Mucosa of descending colon (tissue), 3 donors: ENCODE measurements at places on chromosomes 3 and 15.

GRCh38 chr15:59224474-59224873 is 17.8 kb downstream of the LDHAL6B start:
- DNase-seq = peak; percentile 33

GRCh38 chr3:72306800-72307341 is 521.9 kb upstream of the PROK2 start:
- DNase-seq = no peak

- no peak for DNase-seq
Measured at GRCh38 chr3:25582242-25582641, 82.5 kb downstream of the TOP2B start.

DNA sequence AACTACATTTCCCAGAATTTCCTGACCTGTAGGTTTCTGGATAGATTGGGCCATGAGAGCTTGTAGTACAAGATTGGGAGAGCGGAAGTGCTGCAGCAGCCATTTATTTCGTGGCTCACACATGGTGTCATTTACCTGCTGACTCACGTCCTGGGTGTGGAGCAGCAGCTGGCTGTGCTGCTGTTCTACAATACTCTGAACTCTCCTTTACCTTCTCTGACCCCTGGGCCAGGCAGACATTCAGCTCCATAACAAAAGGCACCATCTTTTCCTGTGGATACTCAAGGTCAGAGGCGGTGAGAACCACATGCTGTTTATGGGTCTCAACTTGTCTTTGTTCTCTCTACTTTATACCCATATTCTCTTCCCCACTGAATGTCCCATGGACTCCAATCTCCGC is 490.2 kb downstream of the IGSF11 start:
- DNase-seq = peak; percentile 59

DNA sequence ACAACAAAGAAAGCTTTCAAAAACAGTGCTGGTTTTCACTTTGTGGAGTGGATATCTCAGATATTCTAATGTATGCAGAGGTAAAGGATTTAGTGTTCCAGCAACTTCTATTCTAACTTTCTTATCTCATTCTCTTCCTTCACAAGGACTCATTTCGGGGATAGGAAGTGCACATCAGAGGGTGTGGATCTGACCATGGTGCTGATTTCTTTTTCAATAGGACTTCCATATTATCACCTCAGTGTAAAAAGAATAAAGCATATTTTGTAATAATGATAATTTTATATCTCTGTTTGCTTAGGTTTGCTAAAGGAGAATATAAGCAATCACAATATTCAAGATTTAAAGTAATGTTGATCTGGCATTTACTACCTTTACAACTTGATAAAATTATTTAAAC is 12.5 kb upstream of the CADM2 start:
- DNase-seq = no peak

GRCh38 chr3:46372492-46373359 is 2.0 kb downstream of the CCR5 start:
- no peak for DNase-seq

DNA sequence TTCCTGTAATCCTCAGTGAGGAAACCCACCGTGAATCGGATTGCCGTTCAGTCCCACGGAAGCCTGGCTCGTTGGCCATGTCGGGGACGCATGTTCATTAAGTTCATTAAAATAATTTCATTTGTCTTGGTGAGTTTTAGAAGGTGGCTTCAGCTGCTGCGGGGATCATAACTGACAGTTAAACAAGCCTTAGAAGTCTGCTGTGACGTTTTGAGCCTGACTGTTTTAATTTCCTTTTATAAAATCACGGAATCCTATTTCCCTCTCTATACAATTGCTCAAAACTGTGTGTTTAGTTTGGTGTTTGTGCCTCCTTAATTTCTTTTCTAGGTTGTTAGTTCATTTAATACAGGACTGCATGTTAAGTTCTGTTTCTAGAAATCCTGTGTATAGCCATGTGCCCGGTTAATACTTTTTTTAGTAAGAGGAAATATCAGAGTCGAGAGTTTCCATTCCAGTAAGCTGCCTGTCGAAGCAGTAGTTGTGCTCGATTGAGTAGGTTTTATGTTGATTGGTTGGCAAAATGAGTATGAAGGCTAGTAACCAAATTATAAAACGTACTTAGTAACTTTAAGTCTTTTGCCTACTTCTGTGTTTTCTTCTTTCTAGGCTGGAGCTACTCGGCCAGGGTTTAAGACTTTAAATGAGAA is 705 bp downstream of the NIPA2 start:
- DNase-seq = no peak

DNA sequence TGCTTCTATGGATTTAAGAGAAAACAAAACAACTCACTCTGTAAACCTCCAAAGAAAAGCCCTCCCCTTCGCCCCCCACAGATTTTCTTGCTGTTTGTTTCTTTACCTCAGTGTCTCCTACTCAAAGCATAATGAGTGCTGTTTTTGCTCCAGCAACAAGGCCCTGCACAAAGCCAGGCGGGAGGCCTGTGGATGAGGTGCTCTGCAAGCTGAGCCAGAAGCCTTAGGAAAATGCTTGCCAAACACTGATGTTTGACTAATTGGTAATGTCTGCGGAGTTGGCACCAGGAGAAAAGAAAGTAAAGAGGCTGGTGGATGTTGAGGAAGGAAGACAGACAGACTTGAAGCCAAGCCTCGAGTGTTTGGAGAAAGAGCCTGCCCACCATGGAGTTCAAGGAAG is 99.7 kb downstream of the RARB start:
- no peak for DNase-seq

GRCh38 chr3:160398820-160399124 is 253 bp downstream of the IFT80 start:
- no peak for DNase-seq

GRCh38 chr15:96097661-96098060 is 232.8 kb upstream of the NR2F2 start:
- DNase-seq = no peak

GRCh38 chr3:53382106-53382505 is 34.8 kb upstream of the DCP1A start:
- DNase-seq = no peak

DNA sequence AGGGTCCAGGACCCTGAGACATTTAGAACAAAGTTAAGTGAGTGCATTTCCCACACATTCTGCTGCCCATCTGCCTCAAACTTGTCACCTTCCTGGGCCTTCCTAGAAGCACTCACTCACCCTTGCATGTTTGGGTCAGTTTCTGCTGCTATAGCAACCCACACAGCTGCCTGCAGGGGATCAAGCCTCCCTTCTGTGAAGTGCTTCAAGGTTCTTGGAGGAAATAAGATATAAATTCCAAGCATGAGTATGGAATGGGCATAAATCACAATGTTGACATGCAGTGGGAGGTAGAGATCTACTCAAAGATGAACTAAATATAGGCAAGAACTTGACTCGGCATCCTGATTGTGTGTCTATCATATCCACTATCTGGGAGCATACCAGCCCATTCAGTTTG is 140.4 kb downstream of the SLC9A9 start:
- no peak for DNase-seq

GRCh38 chr15:58167095-58167691 is 29.0 kb downstream of the AQP9 start:
- no peak for DNase-seq

- DNase-seq = peak; percentile 80
Measured at GRCh38 chr3:24680214-24680967, 185.7 kb upstream of the THRB start.

DNA sequence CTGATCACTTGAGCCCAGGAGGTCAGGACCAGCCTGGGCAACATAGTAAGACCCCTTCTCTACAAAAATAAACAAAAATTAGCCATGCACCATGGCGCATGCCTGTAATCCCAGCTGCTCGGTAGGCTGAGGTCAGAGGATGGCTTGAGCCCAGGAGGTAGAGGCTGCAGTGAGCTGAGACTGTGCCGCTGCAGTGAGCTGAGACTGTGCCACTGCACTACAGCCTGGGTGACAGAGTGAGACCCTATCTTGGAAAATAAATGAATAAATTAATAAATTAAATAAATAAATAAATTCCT is 10.8 kb downstream of the SHISA5 start:
- DNase-seq = no peak

DNA sequence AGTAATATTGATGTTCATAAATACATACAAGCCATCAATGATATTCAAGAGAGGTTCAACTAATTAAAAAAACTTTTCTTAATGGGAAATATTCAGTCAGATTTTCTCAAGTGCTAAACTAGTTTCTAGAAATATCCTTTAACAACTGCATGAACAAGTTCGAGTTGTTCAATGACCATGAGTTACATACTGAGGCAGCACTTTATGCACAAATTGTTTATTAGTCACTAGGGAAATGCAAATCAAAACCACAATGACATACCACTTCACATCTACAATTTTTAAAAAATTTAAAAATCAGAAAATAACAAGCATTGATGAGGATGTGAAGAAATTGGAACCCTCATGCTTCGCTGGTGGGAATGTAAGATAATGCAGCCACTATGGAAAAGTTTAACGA is 62.4 kb downstream of the RAD18 start:
- no peak for DNase-seq
